ENCODE measurements at places on chromosomes 12 and 14.

GRCh38 chr12:52517005-52517835 is 3.0 kb downstream of the KRT5 start:
- no peak for DNase-seq

DNA sequence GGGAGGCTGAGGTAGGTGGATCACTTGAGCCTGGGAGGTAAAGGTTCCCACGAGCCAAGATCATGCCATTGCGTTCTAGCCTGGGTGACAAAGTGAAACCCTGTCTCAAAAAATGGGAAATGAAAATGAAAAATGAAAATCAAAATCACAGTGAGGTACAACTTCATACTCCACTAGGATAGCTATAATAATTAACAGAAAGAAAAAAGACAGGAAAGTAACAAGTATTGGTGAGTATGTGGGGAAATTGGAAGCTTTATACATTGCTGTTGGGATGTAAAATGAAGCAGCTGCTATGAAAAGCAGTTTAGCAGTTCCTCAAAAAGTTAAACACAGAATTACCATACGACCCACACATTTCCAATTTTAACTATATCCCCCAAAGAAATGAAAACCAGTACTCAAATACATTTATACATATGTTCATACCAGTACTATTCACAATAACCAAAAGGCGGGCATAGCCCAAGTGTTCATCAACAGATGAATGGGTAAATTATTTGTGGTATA is 22.2 kb downstream of the SGPP1 start:
- no peak for DNase-seq

GRCh38 chr14:45091710-45092109 is 7.8 kb downstream of the PRPF39 start:
- no peak for DNase-seq

DNA sequence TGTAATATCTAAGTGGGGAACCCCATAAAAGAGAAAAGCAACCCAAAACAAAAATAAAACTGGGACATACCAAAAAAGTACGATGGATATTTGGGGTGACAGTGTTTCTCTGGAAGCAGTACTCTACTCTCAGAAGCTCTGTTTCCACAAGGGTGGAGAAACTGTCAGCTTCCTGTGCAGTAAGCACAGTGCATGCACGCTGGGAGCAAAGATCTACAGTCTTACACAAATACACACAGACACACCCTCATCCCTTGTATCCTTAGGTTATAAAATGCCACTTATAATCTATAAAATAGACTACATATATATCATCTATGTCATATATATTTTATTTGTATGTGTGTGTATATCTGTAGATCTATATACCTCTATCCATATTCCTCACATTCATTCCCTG is 225.8 kb upstream of the SOX5 start:
- peak; percentile 77 for DNase-seq

DNA sequence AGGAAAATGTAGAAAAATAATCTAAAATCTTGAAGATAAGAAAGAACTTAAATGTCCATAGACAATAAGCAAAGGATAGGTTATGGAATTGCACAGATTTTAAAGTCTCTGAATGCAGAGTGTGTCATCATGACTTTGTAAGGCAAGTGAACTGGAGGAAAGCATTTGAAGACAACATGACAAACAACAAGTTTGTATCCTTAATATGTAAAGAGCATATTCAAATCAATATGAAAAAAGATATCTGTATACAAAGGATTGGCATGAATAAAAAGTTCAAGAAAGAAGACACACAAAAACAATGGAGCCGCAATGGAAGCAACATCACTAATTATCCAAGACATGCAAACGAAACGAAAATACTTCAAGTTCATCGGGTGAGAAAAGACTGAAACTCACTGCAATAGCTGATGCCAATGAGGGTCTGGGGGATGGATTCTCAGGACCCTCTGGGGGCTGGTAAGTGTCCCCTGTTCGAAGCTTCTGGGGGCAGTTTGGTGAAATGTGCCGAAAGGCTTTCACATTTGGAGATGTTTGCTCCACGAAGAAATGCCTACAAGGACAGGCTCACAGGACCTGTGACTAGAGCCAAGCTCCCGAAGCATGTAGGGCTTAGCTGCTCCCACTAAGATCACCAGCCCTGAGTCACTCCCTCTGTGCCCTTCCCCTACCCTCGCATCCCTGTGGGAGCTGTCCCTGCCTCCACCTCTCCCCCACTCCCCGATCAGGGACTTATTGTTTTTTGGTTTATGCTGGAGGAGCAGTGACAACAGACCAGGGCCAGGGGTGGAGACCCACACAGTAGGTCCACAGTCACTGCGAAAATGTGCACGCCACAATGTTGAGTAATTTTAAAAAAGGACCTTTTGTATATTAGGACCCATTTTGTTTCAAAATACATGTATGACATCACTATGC is 345.7 kb upstream of the SFSWAP start:
- DNase-seq: no peak

DNA sequence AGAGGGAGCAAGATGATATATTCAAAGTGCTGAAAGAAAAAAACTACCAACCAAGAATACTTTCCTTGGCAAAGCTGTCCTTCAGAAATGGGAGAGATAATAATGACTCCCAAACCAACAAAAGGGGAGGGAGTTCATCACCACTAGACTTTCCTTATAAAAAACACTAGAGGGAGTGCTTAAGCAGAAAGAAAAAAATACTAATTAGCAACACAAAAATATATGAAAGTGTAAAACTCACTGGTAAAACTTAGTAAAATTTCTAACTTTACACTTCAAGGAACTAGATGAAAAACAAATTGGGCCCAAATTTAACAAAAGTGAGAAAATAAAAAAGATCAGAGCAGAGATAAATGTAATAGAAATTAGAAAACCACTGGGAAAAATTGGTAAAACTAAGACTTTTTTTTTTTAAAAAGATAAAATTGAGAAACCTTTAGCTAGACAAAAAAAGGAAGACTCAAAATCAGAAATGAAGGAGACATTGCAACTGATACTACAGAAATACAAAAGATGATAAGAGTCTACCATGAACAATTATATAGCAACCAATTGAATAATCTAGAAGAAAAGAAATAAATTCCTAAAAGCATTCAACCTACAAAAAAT is 60.4 kb upstream of the FAR2 start:
- no peak for DNase-seq

DNA sequence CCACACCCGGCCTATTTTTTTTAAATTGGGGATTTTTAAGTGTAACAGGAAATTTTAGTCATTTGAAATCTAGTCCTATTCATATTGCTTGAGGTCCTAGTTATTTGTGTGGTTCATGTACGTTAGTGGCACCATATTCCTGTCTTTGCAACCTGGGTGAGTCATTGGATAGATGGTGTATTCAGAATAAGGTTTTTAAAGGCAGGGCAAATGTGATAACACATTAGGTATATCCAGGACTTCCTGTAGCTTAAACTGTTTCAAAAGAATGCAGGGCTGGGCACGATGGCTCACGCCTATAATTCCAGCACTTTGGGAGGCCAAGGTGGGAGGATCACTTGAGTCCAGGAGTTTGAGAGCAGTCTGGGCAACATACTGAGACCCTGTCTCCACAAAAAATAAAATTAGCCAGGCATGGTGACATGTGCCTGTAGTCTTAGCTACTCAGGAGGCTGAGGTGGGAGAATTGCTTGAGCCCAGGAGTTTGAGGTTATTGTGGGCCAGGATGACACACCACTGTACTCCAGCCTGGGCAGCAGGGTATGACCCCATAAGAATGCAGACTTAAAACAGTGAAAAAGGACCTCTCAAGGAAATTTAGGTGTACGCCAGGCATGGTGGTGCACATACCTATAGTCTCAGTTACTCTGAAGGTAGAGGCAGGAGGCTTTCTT is 8.1 kb downstream of the ATP6V0A2 start:
- DNase-seq: peak; percentile 4

DNA sequence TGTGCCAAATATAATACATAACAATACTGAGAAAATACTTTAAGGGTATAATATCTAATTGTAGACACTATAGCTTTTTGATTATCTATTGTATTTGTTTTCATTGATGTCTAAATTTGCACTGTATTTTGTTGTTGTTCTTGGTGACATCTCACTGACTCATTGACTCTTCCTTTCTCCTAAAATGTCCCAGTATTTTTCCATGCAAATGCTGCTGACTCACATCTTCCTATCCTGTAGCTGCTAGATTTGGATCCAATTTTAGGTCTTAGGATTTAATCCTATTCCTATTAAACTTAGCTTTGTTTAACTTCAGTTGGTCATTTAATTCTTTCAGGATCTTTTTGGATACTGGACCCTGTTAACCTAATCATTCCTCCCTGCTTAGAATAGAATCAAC is 148.5 kb downstream of the TMTC2 start:
- DNase-seq: no peak

DNA sequence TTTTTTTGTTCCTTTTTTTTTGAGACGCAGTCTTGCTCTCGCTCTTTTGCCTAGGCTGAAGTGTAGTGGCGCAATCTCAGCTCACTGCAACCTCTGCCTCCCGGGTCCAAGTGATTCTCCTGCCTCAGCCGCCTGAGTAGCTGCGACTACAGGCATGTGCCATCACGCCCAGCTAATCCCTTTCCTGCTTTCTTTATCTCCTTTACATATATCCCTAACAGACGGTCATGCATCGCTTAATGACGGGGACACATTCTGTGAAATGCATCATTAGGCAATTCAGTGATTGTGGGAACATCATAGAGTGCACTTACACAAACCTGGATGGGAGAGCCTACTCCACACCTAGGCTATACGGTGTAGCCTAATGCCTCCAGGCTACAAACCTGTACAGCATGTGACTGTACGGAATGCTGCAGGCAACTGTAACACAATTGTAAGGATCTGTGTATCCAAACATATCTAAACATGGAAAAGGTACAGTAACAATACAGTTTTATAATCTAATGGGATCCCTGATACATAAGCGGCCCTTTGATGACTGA is 32.8 kb downstream of the NOS1 start:
- DNase-seq: no peak

DNA sequence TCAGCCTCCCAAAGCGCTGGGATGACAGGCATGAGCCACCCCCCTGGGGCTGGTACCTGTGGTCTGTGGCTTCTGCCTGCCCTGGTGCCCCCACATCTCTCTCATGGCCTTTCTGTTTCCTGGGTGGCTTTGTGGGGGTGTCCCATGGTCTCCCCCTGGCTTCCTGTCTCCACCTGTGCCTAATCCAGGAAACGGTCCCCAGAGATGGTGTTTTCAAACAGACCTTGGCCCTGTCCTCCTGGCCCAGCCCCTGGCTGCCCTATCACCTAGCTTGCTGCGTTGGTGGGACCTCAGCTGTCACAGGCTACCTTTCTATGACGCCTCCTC is 18.1 kb downstream of the MEG3 start:
- DNase-seq: no peak

DNA sequence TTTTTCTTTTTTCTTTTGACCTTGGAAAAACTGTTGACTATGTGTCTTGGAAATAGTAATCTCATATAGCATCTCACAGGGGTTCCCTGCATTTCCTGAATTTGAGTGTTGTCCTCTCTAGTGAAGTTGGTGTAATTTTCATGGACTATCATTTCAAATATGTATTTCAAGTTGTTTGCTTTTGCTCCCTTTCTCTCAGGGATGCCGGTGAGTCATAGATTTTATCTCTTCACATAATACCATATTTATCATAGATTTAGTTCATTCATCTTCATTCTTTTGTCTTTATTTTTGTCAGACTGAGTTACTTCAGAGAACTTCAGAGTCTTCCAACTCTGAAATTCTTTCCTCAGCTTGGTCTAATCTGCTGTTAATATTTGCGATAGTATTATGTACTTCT is 1320.6 kb downstream of the LRFN5 start:
- DNase-seq: no peak

DNA sequence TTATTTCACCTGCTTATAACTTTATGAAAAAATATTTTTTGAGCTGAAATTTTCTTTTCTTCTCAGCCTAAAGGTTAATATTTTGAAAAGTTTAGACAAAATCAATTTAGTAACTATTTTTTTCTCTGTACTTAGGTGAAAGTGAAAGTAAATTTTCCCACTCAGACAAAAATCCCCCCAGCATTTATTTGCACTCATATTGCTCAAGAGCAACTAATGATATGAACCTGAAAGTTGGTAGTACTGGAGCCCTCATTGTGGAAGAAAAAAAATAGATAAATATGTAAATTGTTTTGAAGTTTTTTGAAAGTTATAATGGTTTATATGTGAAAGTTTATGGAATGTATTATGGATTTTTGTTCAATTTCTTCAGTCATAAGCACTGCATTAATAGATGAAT is 1005.9 kb upstream of the ATXN7L3B start:
- no peak for DNase-seq

DNA sequence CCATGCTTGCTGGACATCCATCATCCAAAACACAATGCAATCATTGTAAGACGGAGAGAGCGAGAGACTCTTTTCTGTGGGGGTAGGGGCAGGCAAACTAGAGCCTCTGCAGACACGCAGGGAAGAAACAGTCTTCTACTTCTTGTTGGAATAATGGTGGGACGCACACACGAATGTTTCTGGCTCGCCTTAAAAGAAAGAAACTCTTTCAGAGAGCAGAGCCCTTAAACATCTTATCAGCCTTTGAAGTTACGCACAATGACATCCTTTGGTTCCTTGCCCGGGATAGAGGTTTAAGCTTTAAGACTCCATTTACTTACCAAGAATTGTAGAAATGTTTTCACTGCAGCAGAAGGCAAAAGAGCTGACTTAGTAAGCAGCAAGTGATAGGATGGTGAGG is 133.8 kb upstream of the FOXN3 start:
- DNase-seq: no peak

DNA sequence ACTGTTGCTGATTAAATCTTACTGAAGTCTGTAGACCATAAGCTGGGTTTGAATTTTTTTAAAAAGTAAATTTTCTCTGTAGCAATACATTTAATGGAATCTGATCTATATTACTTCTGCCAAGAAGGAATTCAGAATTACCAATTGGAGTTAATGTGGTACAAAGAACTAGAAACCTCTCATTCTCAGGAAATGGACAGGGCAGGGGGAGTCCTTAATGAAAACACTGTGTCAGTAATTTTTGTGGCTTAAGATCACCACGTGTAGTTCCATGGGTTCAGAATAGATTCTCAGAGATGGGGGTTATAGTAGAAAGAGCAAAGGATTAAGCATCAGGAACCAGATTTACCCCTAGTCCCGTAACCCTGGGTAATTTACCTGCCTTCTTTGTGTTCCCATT is 30.3 kb downstream of the FBXL14 start:
- DNase-seq: no peak

GRCh38 chr14:94370524-94370910 is 17.9 kb downstream of the SERPINA1 start:
- DNase-seq: no peak

GRCh38 chr12:101941306-101942249 is 64.2 kb downstream of the DRAM1 start:
- no peak for DNase-seq

- no peak for DNase-seq
These were observed 185.3 kb downstream of the TSPAN9 start for GRCh38 chr12:3262470-3262869.

GRCh38 chr14:97164021-97164420 is 366.8 kb downstream of the VRK1 start:
- DNase-seq: no peak
